ENCODE measurements at places on chromosomes 11 and 22.

- DNase-seq = no peak
Observed at GRCh38 chr11:43979571-43980219, 37.3 kb downstream of the C11orf96 start.

GRCh38 chr11:96329419-96329818, 13.6 kb downstream of the MAML2 start:
- no peak for DNase-seq

GRCh38 chr11:94516725-94517124, 4.5 kb downstream of the C11orf97 start:
- no peak for DNase-seq

- no peak for DNase-seq
Observed at GRCh38 chr11:65132238-65132987, 1.9 kb downstream of the SYVN1 start.

DNA sequence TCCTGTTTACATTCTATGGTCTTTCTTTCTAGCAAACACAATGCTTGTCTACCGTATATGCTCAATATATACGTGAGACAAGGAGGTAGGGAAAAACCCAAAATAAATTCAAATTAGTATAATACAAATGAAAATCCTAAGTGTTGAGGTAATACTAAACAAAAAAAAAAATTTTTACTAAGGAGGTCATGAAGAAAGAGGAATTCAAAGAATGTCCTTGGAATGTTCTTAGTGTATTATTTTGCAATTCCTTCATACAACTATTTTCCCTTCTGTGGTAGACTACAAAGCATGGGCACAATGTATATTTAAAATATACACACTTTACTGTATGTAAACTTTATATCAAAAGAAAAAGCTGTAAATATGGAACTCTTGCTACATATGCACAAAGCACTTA, 36.4 kb downstream of the PIK3C2A start:
- no peak for DNase-seq

- DNase-seq = no peak
Observed at GRCh38 chr11:121683791-121684190, 231.0 kb upstream of the SORL1-AS1 start.

GRCh38 chr11:73295241-73295995, 12.7 kb upstream of the ARHGEF17 start:
- DNase-seq = peak; percentile 90
